NCI-H774 (cell line): ENCODE measurements at places on chromosomes 16 and 17.

GRCh38 chr17:39011907-39012468 lies 44.8 kb upstream of the FBXO47 start:
- DNase-seq = no peak

DNA sequence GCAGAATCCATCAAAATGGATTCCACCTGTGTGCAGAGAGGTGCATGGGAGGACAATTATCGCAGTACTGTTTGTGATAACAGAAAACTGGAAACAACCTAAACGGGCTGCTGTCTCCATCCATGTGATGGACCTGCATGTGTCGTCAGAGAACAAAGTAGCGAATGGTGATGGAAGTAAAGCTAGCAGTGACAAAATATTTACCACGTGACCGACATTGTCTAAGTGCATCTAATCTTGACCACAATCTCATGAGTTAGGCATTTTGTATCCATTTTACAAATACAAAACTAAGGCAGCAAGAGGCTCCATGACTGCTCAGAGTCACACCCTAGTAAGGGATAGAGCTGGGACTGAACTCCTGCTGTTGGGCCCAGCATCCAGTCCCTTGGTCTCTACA lies 187.3 kb downstream of the LGALS9B start:
- DNase-seq = no peak

DNA sequence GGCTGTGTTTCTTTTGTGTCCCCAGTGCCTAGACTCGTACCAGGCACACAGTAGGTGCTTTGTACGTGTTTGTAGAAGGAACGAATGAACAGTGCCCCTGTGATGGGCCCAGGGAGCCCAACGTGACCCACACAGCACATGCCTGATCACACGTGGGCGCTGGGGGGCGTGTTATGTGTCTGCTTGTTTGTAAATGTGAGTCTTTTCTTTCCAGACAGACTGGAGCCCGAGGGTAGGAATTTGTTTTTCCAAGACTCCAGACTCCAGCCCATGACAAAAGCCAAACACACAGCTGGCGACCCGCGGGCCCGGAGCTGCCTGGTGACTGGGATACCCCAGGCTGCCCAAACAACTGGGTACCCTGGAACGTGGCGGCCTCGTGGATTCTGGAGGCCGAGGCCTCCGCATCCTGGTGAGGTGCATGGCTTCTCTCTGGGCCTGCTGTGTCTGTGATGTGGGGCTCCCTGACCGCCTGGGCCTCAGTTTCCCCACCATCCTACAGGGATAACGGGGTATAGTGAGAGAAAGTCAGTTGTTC lies 14.9 kb upstream of the CBFA2T3 start:
- DNase-seq = no peak

DNA sequence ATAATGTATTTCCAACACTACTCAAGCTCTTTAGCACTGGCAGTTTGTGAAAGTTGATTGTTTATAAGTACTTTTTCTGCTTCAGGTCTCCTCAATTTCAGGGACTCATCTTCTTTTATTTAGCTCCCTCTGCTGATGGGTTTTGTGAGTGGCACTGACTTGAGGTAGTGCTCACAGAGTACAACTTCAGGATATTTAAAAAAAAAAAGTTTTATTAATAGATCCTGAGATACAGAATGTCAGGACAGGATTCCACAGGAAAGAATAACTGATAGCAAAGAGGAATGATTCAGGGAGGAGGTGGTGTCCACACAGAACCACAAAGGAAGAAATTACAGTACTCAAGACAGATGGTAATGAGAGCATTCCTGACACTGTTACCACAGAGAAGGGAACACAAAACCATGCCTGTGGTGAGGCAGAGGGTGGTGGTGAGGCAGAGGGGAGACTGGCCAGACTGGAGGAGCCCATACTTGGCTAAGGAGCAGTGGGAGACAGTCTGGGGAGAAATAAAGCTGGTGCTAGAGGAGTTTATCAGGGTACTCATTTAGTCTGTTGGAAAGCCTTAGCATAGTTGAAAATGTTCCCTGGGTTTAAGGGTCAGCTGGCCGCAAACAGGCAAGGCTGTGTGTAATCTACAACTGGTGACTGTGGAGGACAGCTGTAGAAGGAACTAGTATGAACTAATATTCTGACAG lies 63.7 kb downstream of the SPAG9 start:
- peak; percentile 33 for DNase-seq

DNA sequence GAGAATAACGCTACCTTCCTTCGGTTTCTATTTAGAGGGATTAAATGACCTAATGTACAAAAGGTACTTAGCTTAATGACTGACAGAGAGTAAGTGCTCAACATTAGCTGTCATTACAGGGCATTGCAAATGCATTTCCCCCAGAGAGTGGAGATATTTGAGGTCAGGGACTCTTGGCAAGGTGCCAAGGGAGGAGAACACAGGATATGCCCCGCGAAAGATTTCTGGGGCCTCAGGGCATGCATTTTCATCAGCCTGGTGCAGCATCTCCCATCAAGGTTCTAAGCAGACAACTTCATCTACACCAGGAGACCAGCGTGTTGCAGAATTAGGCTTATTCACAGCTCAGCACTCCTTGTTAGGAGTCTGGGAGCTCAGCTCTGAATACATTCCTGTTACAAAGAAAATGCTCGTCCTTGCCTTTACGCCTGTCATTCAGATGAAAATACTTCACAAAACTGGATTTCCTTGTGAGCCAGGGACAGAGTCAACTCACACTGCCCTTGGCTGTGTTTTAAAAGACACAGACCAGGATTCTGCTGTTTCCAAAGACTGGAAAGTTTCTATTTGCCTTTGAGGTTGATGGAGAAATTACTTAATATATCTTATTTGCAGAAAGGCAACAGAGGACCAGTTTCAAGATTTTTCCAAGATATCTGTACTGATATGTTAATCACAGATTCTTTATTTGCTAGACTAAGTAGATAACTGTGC lies 108.2 kb downstream of the VAT1L start:
- no peak for DNase-seq

- no peak for DNase-seq
Measured at GRCh38 chr16:28824717-28824973, 1.8 kb downstream of the ATXN2L start.

- DNase-seq = no peak
Measured at GRCh38 chr17:29766796-29767327, 144.2 kb upstream of the CORO6 start.

- no peak for DNase-seq
Measured at GRCh38 chr16:55154956-55155355, 169.0 kb upstream of the IRX6 start.

- DNase-seq = no peak
Measured at GRCh38 chr17:53724726-53725125, 98.0 kb upstream of the KIF2B start.

GRCh38 chr16:11356573-11357331 lies 11.5 kb downstream of the RMI2 start:
- DNase-seq = peak; percentile 7

DNA sequence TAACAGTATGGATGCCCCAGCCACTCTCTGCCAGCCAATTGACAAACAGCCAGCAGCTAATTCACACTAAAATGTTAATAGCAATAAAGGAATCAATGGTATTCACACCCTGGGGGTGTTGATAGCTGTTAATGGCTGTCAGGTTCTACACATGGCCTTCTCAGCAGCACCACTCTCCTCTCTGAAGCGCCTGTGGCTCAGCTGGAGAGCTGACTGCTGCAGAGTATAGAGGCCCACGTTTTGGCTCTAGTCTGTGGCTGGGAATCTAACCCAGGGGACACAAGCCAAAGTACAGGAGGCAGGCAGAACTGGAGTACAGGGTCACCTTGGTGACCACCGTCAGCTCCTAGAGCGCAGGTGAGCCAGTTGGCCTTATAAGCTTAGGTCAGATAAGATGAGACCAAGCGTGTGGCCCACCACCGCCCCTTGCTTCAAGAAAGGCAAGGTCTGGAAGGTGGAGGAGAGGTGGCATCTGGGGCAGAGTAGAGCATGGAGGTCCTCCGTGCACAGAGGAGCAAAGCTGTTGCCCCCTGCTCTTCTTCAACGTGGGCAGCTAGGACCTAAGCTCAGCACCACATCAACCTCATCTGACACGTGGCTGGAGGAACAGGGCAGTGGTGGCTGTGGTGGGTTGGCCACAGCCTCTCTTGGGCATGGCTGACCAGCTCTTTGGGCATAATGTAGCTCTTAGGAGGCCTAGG lies 25.4 kb downstream of the CCR7 start:
- DNase-seq = no peak

DNA sequence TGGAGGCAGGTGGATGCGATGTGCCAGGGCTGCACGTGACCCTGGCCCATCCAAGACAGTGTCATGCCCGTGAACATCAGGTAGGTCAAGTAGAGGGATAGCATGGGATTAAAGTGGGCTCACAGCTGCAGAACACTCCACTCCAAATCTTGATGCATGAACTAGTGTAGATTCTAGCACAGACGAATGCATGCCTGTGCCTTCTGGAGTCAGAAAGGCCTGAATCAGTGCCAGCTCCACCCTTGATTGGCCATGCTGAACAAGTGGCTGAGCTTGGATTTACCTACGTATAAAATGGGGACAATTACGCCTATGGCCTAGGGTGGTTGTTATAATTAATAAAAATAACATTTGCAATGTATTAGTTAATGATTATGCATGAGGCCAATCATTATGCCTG lies 10.6 kb downstream of the IRX3 start:
- no peak for DNase-seq
